Amniotic stem cell (primary cell): ENCODE measurements at places on chromosomes 6 and 20.

GRCh38 chr20:19775353-19776253 lies 17.5 kb downstream of the RIN2 start:
- DNase-seq, result no peak

DNA sequence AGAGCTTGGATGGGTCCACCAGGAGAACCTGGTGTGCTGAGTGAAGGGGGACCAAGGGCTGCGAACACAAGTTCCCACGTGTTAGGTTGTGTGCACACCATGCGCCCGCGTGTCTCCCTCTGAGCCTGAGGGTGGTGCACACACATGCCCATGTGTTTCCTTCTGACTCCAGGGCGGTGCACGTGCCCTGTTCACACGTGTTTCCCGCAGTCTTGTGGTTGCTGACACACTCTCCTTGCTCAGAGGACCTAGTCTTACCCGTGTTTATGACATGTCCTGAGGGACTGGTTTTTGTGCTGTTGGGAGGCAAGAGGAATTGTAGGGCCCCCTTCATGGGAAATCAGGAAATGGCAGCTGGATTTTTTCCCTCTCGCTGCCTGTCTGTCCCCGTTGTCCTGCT lies 36.3 kb upstream of the PCMTD2 start:
- no peak for DNase-seq

GRCh38 chr20:60361761-60362395 lies 403.7 kb downstream of the CDH26 start:
- no peak for DNase-seq

DNA sequence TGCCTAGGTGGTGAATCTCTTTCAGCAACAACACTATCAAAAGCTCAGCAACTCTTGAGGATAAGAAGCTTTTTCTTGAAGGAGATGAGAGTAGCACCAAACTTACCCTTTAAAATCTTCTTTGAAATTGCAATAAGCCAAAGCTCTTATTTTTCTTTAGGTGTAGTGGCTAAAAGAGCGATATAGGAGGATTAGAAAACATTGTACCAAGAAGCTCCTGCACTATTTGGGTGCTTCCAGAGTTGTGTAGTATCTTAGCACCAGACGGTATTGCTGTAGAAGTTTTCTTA lies 1.2 kb downstream of the FUT9 start:
- no peak for DNase-seq

DNA sequence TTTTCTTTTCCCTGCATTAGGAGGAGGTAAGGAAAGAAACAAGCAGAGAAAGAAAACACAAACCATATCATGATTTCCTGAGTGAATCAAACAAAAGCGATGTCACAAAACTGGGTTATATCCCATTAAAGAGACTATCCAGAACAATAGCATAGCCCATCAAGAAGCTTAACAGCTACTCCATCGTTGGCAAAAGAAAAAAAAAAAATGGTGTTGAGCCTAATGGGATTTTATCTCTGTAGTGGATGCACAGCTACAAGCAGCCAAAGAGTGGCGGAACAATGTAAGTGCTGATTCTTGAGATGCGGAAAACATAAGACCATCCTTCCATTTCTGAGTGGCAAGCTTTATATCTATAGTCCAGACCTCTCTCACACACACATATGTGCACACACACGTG lies 106.2 kb upstream of the NRSN1 start:
- DNase-seq, result no peak

- no peak for DNase-seq
Observed at GRCh38 chr6:46816626-46817025, 23.4 kb downstream of the MEP1A start.
